ENCODE measurements at places on chromosomes 3 and 15.

- no peak for DNase-seq
These were observed 43.2 kb downstream of the EHHADH start for GRCh38 chr3:185210621-185211142.

DNA sequence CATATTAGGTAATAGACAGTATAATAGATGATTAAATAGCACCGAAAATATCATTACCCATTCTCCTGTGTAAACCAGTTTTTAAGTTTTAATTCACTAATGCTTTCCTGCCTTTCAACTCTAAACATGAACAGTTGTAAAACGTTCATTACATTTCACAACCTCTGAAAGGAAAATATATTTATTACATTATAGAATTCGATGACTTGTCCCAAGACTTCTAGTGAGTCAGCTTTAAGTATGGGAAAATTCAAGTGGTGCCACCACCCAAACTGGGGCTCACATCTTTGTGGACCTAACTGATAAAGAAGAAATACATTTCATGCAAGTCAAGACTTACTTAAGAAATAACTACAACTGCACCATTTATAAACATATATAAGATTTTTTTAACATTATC is 2.0 kb downstream of the TRIM59 start:
- peak; percentile 21 for DNase-seq

DNA sequence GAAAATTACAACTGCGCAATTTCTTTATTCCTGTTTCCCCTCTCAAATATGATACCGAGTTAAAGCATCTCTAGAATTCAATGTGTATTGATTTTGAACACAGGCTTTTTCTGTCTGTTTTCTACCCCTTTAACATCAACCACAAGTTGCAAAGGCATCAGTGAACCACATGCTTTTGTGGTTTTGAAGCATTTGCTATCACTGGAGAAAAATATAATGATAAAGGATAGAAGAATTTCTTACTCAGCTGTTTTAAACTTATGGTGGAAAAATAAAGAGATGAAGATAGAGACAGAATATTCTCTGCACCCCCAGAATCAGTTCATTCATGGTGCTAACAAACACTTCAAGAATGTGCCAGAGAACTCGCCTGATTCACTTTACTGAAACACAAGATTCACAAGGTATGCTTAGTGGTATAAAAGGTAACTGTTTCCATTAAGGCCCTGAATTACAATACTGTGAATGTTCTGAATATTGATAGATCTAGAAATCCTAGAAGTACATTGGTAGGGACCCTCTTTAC is 9.5 kb upstream of the DPPA4 start:
- DNase-seq, result no peak

DNA sequence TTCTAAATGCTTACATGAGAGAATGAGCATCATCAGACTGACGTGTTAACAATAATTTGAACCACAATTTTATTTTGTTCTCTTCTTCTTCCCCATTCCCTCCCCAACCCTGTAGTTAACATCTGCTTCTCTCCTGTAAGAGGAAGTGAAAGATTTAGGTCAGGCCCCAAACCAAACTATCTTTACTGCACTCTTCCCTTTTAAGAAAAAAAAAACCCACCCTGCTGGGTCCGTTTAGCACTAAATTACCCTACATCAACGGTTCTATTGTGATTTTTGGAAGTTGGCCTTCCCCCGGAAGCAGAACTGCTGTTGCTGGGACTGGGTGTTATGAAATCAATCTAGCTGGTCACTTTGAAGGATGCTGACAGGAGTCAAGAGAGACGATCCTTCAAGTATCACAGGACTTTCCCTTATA is 49.4 kb downstream of the NFKBIZ start:
- DNase-seq, result no peak

DNA sequence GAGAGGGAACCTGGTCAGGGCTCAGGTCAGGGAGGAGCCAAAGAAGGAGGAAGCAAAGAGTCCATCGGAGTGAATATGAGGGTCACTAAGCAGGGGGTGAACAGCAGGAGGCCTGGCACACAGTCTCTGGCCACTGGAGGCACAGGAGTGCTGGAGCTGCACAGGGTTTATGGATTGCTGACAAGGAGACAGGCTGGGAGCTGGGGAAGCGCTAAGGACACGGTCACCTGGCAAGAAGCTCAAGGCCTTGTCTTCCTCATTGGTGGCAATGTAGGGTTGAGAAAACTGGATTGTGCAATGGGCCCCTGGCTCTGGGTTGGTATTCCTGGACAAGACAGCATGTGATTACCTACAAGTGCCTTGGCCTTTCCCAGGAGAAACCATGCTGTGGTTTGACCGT is 5.8 kb upstream of the CAMP start:
- no peak for DNase-seq

DNA sequence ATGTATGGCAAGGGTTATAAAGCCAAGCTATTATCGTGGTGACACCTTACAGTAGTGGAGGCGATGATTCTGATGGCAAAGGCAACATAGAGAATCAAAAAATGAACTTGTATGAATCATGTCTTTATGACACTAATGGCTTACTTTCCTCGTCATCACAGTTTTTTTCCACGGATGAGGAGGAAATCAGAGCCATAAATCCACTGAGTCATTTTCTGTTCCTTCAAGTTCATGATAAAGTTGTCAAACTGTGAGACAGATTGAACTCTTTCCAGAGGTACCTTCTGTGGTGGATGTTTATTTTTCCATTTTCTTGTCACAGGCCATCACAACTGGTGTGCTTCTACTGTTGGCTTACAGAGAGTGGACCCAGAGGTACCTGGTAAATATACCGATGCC is 8.5 kb downstream of the TMEM212 start:
- no peak for DNase-seq

GRCh38 chr15:100715571-100716455 is 113.4 kb downstream of the ASB7 start:
- no peak for DNase-seq

- DNase-seq, result no peak
These were observed 30.6 kb downstream of the PLCH1 start for GRCh38 chr3:155714295-155714718.

GRCh38 chr3:56612146-56612545 is 55.2 kb downstream of the CCDC66 start:
- no peak for DNase-seq

GRCh38 chr3:138331143-138331894 is 1.7 kb upstream of the NME9 start:
- no peak for DNase-seq

GRCh38 chr15:63933522-63933921 is 99.8 kb upstream of the HERC1 start:
- DNase-seq, result no peak

- DNase-seq, result no peak
These were observed 33.0 kb downstream of the MBNL1 start for GRCh38 chr3:152301745-152302181.

DNA sequence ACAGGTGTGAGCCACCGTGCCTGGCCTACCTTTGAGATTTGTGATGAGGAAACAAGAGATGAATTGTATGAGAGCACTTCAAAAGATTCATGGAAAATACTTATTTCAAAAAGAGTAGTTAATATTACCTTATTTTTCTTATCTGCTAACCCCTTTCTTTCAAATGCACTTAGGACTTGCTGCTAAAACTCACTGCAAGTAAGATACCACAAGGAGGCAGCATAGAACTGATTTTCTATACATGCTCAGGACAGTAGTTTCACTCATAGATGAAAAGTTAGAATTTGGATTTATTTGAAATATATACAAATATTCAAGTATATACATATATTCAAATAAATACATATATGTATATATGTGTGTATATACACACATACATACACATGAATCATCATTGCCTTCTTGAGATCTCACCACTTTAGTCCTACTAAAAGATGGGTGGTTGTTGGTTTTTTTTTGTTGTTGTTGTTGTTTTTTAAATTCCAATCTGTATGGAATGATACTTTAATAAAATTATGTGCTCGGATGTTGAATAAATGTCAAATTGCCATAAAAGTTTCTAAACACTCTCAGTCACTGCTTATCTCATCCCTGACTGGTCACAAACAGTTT is 2.4 kb downstream of the CCNDBP1 start:
- DNase-seq, result peak; percentile 51

DNA sequence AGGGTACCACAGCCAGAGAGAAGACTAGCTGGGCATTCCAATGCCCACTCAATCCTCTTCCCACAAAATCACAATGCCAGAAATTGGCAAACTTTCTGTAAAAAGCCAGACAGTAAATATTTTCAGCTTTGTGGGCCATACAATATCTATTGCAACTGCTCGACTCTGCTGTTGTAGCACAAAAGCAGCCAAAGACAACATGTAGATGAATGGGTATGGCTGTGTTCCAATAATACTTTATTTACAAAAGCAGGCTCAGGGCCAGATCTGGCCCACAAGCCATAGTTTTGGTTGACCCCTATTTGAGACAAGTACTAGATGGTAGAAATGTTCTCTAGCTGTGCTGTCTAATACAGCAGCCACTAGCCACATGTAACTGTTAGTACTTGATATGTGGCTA is 330.9 kb downstream of the ERC2 start:
- DNase-seq, result no peak

DNA sequence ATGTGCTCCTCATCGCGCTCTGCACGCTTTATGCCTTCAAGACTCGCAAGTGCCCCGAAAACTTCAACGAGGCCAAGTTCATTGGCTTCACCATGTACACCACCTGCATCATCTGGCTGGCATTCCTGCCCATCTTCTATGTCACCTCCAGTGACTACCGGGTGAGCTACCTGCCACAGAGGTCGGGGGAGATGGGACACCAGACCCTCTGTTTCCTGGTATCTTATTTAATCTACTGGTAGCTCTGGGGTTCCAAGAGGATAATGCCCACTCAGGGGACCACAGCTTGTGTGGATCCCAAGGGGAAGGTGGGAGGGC is 9.1 kb downstream of the GRM2 start:
- no peak for DNase-seq

- DNase-seq, result no peak
These were observed 98.6 kb upstream of the CRBN start for GRCh38 chr3:3278073-3278472.

DNA sequence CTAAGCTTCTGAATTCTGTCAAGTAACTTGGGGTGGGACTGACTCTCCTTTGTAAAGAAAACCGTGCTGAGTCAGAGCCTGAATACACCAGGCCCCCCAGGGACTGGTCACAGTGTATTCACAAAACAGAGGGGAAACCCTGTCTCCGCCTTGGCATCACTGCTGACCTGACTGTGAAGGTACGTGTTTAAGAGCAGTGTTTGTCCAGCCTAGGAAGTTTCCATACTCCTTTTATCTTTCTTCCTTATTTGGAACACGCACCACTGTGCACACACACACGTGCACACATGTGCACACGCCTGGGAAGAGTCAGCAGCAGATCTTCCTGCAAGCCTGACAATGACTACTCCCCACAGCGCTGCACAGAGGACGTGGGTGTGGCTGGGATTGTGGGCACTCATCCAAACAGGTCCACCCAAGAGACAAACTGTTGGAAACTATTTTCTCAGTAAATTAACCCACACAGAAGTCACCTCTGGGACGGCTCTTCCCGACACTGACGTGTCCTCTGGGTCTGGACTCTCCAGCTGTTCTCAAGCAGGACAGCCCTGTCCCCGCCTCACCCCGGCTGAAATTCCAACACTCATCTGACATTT is 87.7 kb downstream of the ATP10A start:
- DNase-seq, result peak; percentile 20

DNA sequence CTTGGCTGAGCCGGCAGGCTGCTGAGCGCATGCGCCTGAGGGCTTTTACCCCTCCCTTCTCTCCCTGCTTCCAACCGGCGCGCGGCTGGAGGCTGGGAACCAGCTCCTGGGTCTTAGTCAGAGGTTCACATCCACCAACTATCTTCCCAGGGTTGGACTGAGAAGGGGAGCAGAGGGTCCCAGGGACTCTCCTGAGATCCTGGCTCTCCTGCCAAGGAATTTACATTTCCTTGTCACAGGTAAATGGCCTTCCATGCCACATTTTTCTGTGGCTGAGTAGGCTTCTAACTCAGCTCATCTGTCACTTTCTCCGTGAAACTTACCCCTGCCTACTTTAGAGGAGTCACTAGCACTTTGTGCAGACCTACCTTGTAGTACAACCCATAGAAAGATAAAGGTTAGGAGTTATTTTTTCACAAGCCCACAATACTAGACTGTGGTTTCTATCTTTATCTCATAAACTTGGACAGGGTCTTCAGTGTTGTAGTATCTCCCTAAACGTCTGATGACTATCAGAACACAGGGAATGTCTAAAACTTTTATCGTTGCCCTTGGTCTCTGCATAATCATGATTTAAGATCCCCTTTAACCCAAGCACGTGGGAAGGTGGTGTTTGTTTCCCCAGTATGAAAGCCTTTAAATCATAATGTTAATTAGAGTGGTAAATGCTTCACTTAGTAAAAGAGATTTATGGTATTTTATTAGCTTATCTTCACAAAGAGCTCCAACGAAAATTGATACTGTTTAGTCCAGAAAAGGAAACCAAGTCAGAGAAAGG is 638 bp upstream of the TBC1D5 start:
- no peak for DNase-seq

GRCh38 chr15:65451989-65452388 is 29.2 kb upstream of the IGDCC4 start:
- no peak for DNase-seq

- DNase-seq, result peak; percentile 28
These were observed at the start of gene ALDH1L1 for GRCh38 chr3:126180477-126181397. ALDH1L1 (minus strand) TSS chr3:126180586; CDS start chr3:126160979, 19,607 bp downstream.

DNA sequence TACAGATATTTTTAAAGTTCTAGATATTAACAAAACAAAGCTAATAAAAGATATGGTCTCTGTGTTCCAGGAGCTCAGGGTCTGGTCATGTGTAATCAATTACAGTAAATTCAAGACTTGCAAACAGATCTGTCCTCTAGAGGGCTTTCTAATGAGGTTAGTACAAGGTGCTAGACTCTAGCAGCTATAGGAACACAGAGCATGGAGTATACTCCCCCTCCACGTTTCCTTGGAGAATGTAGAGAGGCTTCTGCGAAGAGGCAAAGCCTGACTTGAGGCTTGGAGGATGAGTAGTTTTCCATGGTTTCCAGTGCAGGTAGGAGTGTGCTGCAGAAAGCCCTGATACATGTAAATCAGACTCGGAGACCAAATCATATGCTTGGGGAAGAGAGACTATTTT is 32.7 kb upstream of the DLG1 start:
- DNase-seq, result no peak

DNA sequence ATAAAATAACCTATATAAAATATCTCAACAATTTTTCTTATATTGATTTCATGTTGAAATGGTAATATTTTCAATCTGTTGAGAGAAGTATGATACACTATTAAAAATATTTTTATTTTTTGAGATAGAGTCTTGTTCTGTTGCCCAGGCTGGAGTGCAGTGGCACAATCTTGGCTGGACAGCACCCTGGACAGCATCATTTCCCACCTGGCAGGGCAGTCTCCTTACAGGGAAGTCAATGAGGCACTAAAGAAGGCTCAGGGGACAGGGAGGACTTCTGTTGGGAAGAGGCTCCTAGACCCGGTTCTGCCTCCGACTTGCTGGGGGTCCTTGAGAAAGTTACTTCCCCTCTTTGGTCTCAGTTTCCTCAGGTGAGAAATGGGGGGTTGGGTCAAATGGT is 9.4 kb downstream of the GOLGA6L2 start:
- DNase-seq, result no peak
